ENCODE measurements at places on chromosomes 5 and 9.

DNA sequence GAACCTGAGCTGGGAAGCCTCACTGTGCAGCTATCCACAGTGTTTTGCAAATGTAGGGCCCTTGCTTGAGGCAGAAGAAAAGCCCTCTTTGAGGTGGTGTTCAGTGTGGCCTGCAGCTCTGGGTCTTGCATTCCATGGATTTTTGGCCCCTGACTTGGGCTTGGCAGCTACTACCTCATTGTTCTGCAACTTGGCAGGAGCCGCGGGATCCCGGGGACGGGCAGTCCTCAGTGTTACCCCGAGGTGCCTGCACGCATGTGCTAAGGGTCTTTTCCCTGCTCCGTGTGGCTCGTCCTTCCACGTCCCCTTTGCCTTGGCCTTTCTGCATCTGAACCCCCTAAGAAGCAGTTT lies 39.8 kb downstream of the NEK6 start:
- no peak for DNase-seq

- no peak for DNase-seq
These were observed 178.8 kb upstream of the HAPLN1 start for GRCh38 chr5:83899326-83899970.

DNA sequence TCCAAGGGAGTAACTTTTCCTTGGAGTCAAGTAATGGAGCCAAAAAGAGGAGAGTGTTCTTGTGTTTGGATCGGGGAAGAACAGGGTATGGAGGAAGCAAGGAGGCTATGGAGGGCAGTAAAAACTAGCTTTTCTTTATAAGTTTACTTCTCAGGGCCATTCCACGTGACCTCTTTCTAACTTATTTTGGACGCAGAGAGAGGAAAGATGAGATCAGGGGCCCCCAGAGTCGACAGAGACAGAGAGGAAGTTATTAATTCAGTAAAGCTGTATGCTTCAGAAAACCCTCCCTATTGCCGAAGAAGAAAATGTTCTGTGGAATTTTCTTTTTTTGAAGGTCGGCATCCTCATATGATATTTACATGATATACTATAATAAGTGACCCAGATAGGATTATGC lies 233.8 kb upstream of the MPDZ start:
- no peak for DNase-seq

DNA sequence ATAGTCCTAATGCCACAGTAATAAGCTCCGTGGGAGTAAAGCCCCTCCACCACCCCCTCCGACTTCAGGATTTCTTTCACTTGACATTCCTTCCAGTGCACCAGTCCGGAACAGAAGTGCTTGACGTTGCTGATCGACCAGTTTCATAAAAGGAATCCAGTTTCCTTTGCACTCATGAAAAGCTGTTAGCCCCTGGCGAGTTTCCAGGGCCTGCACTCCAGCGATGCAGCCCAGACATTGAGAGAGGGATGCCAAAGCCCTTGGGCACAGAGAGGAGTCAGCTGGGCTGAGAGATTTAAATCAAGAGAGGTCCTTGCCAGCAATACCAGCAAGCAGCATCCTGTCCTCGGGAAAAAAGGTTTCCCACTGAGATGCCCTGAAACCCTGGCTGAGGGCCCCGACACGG lies 170.1 kb downstream of the GABBR2 start:
- no peak for DNase-seq

Measured in activated CD4-positive, alpha-beta T cell treated with anti-CD3 and anti-CD28 coated beads, Interleukin-10, Interleukin-2, amounts not matched to agents 100 ng/mL and 50 ng/mL, durations not matched to agents 16 hours and 8 hours (primary cell).